ENCODE measurements at places on chromosomes 1 and 21. TPM values are rescaled to one million over a fixed set of nuclear protein-coding genes. Genes with fewer than 3 reads are reported as not detected.

EPHA8 gene
- not detected for polyA plus RNA-seq

OR2T33 gene
- not detected for polyA plus RNA-seq

SNIP1 gene
- 4.5 TPM for polyA plus RNA-seq

FCRL2 gene
- polyA plus RNA-seq, result not detected

RUSC1 gene
- 23.2 TPM for polyA plus RNA-seq

FAM131C gene
- polyA plus RNA-seq, result 11.5 TPM

HTR1D gene
- polyA plus RNA-seq, result 0.05 TPM

DCST1 gene
- not detected for polyA plus RNA-seq

FNDC10 gene
- polyA plus RNA-seq, result 0.68 TPM

PADI3 gene
- not detected for polyA plus RNA-seq

GUCA2B gene
- polyA plus RNA-seq, result not detected

LYPD8 gene
- not detected for polyA plus RNA-seq

RNF186 gene
- not detected for polyA plus RNA-seq

KRTAP11-1 gene
- polyA plus RNA-seq, result not detected

SPRR1B gene
- not detected for polyA plus RNA-seq

RIPK4 gene
- 0.70 TPM for polyA plus RNA-seq

ZSWIM5 gene
- 0.68 TPM for polyA plus RNA-seq

Measured in right cardiac atrium (tissue), 5 donors.